ENCODE measurements at places on chromosomes 13 and 19.

- DNase-seq: no peak
Measured at GRCh38 chr13:19685437-19685836, 52.0 kb downstream of the MPHOSPH8 start.

GRCh38 chr13:91813253-91813652 is 414.8 kb downstream of the GPC5 start:
- no peak for DNase-seq

DNA sequence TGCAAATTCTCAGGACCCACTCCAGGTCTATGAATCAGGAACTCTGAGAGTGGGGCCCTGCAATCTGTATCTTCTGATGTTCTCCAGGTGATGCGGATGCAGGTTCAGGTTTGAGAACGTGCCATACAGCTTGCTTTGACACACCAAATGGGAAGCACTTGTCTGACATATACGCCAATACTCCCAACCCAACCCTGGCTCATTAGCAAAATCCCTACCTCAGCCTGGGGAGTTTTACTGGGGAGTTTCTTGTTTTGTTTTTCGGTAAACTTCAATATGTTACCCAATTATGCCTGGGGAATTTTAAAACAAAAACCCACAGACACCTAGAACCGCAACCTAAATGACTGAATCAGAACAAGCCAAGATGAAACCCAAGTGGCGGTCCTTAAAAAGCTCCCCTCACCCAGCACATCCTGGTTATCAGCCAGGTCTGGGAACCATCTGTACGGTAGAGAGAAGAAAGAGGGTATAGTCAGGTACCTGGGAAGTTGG is 41.2 kb downstream of the ABCC4 start:
- DNase-seq: no peak

DNA sequence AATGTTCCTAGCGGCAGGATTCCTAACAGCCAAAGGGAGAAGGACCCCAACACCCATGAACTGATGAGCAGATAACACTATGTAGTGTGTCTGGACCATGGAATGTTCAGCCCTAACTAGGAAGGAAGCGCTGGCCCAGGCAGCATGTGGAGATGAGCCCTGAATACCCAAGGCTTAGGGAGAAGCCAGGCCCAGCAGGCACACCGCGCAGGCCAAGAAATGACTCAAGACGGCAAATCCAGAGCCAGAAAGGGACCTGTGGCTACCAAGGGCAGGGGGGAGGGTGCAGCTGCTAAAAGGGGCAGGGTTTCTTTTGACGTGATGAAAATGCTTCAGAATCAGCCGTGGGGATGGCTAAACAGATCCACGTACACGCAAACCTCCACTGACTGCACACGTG is 20.7 kb upstream of the TINCR start:
- DNase-seq: no peak

DNA sequence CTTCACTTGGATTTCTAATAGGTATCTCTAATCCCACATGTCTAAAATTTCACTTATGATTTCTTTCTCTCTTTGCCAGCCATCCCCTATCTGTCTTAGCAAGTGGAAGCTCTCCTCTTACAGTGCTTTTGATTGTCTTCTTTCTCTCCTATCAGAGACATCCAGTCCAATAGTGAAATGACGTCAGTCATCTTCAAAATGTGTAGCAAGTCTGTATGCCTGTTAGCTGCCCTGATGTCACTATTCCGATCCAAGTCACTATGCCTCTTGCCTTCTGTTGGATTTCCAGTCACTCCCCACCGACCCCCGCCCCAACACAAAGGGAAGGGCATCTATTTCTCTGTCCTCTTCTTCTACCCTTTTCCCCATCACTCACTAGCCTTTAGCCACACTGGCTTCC is 96.4 kb downstream of the WASF3 start:
- DNase-seq: no peak

- DNase-seq: no peak
Measured at GRCh38 chr19:4393947-4394590, 6.3 kb downstream of the SH3GL1 start.

- DNase-seq: no peak
Measured at GRCh38 chr19:44005973-44006372, 3.2 kb downstream of the ZNF230 start.

Data from naive thymus-derived CD8-positive, alpha-beta T cell (primary cell).